GM23338 (cell line): ENCODE measurements at places on chromosomes 6 and 20.

DNA sequence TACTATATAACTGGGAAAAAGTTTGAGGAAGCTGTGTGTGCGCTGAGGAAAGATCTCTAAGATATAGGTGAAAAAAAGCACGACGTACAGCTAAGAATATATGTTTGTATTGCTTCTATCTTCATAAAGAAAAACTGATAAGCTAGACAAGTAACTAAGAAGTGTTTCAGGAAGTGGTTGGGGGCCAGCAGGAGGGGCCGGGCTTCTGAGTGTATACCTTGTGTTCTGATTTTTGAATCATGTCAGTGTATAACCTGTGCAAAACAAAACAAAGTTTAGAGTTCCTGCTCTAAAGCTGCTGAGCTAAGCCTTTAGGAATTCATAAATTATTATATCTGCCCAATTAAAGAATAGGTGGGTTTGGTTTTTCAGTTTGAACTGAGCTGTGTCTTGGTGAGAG lies 7.9 kb upstream of the OSER1 start:
- DNase-seq, result no peak

- no peak for DNase-seq
These were observed 275.0 kb upstream of the FLRT3 start for GRCh38 chr20:14612391-14612790.

GRCh38 chr6:14365393-14365792 lies 247.8 kb downstream of the CD83 start:
- DNase-seq, result no peak

GRCh38 chr20:50729901-50730764 lies 1.2 kb upstream of the PARD6B start:
- peak; percentile 61 for DNase-seq

GRCh38 chr20:33910529-33911327 lies 83.0 kb upstream of the RALY start:
- DNase-seq, result no peak

- peak; percentile 47 for DNase-seq
These were observed 3.6 kb downstream of the GHRH start for GRCh38 chr20:37257988-37258387.

DNA sequence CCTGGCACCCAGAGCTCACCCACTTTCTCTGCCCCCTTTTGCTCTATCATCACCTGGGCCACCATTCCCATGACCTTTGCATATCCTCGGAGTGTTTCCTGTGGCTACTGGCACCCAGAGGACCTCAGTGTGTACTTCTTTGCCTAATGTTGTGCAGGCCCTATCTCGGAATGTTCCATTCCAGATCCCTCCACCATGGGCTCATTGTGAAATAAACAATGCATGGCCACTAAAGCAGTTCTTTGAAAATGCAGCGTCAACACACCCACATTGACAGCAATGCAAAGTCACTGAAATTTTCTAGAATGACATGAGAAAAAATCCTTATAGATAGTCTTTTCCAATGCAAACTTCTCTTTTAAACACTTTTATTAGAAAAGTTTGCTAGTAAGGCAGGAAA lies 72.9 kb upstream of the AGPAT4 start:
- DNase-seq, result no peak

DNA sequence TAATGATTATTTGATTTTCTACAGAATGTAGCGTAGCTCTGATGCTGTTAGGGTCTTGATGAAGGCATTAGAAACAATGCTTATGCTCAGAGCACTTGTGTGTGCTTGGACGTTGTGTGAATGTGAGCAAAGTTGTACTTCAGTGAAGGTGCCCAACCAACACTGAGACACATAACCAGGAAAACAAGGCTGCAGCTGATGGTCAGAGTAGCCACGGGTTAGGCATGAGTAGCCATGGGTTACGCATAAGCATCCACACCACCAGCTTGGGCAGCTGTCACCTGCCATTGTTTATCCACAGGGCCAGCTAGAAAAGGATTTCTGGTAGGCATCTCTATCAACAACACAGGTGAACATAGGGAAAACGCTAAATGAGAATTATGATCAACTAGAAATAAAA lies 326.6 kb downstream of the NRN1 start:
- DNase-seq, result no peak

- no peak for DNase-seq
These were observed 50.2 kb downstream of the CEP162 start for GRCh38 chr6:84177241-84177640.

DNA sequence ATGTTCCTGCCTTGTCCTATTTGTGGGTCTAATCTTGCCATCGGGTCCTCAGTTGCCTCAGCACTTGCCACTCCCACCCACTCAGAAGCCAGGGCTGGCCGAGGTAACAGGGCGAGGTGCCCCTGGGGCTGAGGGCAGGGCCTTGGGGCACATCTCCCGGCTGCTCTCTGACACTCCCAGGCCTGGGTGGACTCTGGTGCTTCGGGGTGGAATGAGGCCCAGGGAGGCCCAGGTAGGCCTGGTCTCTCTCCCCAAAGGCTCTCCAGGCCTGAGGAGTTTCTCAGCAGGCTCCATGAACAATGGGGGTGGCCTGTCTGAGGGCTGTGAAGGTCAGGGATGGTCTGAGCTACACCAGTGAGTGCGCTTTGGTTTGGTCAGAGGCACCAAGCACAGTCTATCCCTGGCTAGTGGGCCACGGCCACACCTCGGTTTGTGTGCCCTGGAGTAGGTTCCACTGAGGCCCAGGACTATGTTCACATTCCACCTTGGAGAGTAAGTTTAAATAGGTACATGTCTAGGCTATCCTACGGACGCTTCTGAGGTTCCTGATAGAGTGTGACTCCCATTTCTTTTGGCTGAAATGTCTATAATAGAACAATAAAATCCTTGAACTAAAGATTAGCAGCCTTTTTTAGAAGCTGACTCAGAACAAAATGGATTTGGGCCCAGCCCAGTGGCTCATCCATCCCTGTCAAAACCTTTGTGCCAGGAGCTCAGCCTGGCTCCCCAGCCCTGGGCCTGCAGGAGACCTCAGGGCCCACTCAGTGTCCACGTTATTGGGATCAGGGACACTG lies 78.8 kb downstream of the SLC24A3 start:
- DNase-seq, result no peak

GRCh38 chr6:157987788-157988699 lies 6.4 kb downstream of the SYNJ2 start:
- DNase-seq, result no peak

GRCh38 chr6:19860235-19860877 lies 23.2 kb downstream of the ID4 start:
- DNase-seq, result no peak

- no peak for DNase-seq
These were observed 24.6 kb upstream of the CCDC167 start for GRCh38 chr6:37524025-37524969.

- no peak for DNase-seq
These were observed 2.9 kb upstream of the RAET1E start for GRCh38 chr6:149900620-149901443.

DNA sequence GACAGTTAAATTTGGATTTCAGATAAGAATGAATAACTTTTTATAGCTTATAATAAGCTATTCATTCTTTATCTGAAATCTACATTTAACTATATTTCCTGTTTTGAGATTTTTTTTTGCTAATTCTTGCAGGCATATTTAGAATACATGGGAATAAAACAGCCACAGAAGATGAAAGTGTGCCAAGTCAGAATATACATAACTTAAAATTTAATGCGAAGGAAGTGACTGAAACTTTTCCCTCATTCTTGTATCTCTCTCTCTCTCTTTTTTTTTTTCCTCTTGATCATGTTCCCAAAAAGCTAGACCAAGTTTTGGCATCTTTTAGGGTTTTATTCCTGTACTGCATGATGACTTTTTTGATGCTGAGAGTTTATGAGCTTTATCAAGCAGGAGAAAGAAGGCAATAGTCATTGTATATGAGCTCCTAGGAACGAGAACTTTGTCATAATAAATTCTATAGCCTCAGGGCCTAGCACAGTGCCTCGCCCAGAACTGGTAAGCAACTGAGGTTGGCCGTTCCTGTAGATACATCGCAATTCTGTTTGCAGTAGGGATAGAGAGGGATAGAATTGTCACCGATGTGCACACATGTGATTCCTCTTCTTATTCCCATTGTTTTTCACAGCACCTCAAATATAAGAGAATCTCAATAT lies 205.2 kb downstream of the MYLK4 start:
- no peak for DNase-seq

DNA sequence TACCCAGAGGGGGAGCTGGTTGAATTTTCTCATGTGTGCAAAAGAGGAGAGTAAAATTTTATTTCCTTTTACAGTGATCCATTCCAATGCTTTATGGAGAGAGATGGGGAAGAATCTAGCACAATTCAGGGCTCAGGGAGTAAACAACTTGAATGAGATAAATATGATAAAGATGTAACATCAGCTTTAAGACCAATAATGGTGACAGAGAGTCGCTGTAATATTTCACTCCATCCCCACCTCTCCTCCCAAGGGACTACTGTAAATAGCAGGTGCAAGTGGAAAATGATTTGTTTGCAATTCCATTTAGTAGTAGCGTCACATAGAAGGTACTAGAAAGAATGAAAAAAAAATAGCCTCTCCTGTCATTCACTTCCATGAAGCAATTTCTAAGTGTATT lies 4.8 kb downstream of the CRISP3 start:
- no peak for DNase-seq

GRCh38 chr6:126548300-126548699 lies 208.4 kb downstream of the CENPW start:
- DNase-seq, result no peak

GRCh38 chr6:167973148-167973885 lies 24.2 kb upstream of the KIF25 start:
- DNase-seq, result no peak

- DNase-seq, result peak; percentile 60
These were observed 445 bp downstream of the RAB32 start for GRCh38 chr6:146543940-146544615.

DNA sequence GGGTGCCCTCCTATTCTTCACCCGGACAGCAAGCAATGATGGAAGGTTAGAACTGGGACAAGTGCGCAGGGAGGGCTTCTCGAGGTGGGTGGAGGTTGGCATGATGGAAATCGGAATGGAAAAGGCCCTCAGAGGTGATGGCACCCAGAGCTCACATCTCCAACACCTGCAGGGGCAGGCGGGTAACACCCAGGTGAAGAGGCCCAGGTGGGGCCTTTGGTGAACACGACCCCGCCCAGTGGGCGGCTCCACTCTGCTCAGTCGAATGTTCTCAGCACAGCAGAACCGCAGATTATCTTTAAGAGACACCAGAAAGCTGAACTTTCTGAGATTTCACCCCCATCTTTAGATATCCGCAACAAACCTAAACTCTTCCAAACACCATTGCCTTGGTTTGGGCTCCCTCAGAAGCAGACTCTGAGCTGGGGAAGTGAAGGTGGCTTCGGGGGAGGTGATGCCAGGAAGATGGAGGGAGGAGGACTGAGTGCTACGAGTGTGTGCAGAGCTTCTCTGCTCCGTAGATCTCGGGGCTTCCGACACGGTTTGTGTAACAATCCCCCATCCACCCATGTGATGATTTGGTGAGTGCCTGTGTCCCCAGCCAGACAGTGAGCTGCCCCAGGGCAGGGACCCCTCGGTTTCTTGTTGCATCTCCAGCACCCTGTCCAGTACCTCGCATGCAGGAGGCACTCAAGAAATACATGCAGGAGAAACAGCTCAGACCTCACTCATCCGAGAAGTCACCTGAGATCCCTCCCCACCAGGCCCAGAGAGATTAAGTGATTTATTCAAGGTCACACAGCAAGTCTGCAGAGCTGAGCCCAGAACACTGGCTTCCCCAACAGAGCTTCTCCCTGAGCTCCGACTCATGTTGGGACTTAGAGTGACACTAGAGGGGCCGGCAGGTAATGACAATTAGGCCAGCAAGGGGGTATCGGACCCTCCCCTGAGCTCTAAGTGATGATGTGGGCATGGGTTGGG lies 45.4 kb downstream of the BPIFB1 start:
- no peak for DNase-seq

- peak; percentile 93 for DNase-seq
These were observed 17.3 kb upstream of the TRIM27 start for GRCh38 chr6:28940858-28941683.

DNA sequence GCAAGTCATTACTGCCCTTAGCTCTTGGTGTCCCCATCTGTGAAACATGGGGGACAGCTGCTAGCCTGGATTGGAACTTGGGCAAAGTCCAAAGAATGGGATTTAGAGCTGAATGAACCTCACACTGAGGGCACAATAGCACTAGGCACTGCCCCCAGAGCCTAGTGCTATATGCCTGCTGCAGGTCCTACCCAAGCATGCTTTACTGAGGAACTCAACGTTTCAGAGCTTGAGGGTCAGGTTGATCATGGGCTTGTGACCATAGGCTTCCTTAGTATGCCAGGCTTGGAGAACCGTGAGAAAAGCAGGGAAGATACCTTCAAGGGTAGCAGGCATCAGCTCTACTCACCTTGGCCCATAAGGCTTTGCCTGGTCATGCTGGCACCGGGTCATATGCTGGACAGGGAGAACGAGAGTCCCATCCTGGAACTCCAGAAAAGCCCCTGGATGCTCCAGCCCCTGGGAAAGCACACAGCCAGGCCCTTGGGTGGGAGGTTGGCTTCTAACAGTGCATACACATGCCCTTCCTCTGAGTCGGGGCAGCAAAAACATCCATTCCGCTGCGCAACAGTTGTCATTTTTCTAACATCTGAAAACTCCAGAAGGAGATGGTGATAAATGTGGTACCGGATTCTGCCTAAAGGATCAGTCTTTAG lies 29.7 kb downstream of the EIF2S2 start:
- no peak for DNase-seq

GRCh38 chr20:44836601-44837120 lies 26.3 kb upstream of the RIMS4 start:
- no peak for DNase-seq
